Mammary epithelial cell (primary cell): ENCODE measurements at places on chromosomes 2 and 18. TPM values are rescaled to one million over a fixed set of nuclear protein-coding genes. Genes with fewer than 3 reads are reported as not detected.

Gene NHEJ1
- 10.2 and 10.4 TPM in 2 replicates for total RNA-seq

Gene IL18RAP
- total RNA-seq, result 0.27 TPM in 1 of 2 replicates, not detected in the other

Gene UGP2
- total RNA-seq, result 248 TPM

Gene KLF11
- 7.8 TPM for total RNA-seq

Gene POTEI
- not detected in 2 replicates for total RNA-seq

Gene AKAIN1
- total RNA-seq, result not detected

Gene FAM237A
- total RNA-seq, result not detected

Gene PLA2R1
- 8.5 and 10.8 TPM in 2 replicates for total RNA-seq

Gene SCN3A
- total RNA-seq, result not detected in 2 replicates

Gene ZC3H6
- 10.6 and 15.2 TPM in 2 replicates for total RNA-seq

Gene COLEC11
- not detected in 2 replicates for total RNA-seq
